ENCODE measurements at places on chromosomes 6 and 20.

GRCh38 chr6:28212510-28213212 is 12.4 kb upstream of the ZSCAN9 start:
- peak; percentile 76 for DNase-seq

DNA sequence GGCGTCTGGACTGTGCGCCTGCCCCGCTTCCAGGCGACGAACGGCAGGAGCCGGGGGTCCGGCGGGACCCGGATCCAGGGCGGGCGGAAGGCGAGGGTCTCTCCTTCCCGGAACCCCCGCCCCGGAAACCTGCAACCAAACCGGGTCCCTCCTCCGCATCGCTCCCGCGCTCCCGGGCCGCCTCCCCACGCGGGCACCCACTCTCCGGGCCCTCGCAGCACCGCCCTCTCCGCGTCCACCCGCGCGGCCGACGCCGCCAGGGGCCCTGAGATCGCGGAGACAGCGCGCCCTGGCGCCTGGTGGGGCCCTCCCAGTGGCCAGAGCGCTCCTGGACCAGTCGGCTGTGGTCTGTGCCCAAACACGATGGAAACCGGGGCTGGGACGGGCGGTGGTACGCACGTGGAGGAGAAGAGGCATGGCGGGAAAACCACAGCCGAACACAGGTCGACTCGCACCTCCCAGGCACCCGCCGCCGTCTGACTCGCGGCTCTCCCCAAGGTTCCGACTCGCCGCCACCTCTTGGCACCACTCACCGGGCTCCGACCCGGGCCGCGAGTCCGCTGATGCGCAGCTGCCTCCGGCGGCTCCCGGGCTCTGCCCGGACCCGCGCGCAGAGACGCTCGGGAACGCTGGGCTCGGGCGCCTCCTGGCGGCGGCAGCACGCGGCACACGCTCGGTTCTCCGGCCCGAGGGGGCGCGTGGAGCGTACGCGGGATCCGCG is 7.9 kb downstream of the NKX2-2 start:
- peak; percentile 15 for DNase-seq

DNA sequence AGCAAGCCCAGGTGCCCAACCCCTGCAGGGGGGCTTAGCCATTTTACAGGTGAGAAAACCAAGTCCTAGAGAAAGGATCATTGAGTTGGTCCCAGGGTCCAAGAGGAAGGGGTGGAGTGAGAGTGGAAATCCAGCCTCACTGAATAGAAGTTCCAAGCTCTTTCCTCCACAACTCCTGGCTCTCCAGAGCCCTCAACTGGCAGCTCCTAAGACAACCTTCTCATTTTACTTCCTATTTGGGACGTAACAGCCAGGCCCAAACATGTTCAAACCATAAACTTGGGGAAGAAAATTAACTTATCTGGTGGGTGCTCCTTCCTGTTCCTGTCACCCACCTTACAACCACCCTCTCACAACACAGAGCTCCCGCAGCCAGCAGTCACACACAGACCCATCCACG is 57.9 kb downstream of the PRND start:
- DNase-seq, result no peak

DNA sequence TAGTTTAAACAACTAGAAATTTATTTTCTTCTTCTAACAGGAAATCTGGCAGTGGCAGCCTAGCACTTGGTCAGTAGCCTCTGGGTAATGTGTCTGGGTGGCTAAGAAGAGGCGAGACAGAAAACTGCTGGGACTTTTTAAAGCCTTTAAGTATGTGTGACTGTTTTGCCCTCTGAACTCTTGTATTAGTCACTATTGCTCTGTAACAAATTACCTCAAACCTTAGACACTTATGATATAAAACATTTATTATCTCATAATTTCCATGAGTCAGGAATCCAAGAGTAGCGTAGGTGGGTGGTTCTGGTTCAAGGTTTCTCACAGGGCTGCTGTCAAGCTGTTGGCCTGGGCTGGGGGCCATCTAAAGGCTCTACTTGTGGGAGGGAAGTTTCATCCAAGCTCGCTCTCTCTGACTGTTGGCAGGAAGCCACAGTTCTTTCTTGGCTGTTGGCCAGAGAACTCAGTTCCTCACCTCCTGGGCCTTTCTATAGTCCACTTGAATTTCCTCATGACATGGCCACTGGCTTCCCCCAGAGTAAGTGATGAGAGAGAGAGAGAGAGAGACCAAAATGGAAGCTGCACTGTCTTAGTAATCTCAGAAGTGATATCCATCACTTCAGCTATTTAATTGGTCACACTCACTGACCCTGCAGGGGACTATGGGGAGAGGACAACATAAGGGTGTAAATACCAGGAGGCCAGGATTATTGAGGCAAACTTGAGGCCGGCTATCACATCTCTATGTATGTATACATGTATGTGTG is 17.4 kb upstream of the TBC1D22B start:
- peak; percentile 99 for DNase-seq

All from astrocyte (in vitro differentiated cells and primary cell).